Spleen (tissue), 13 donors: ENCODE measurements at places on chromosomes 1 and 21. TPM values are rescaled to one million over a fixed set of nuclear protein-coding genes. Genes with fewer than 3 reads are reported as not detected.

DNA sequence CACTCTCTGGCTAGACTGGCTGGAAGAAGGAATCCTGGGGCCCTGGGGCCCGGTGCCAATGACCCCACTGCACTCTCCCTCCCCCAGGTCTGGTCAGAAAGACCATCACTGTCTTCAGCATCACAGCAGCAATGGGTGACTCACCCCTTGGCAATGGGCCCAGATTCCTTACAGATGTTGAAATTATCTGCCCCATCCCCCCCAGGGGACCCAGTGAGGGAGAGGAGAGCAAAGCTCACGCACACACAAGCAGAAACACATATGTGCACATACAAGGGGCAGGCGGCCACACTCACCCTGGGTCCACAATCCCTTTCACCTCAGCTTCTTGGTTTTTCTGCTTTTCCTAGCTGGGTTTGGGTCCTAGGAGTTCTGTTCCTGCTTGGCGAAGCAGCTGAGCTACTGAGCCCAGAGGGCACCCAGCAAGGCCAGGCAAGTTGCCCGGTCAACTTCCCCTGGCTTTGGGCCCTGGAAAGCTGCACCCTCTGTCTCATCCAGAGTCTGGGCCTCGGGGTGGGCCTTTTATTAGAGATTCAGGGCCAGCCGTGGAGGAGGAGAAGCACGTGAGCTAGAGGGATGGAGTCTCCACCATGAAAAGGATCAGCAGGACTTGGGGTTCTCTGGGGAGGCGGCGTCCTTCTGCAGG, 2.6 kb downstream of the COL16A1 start:
- DNase-seq, result no peak

DNA sequence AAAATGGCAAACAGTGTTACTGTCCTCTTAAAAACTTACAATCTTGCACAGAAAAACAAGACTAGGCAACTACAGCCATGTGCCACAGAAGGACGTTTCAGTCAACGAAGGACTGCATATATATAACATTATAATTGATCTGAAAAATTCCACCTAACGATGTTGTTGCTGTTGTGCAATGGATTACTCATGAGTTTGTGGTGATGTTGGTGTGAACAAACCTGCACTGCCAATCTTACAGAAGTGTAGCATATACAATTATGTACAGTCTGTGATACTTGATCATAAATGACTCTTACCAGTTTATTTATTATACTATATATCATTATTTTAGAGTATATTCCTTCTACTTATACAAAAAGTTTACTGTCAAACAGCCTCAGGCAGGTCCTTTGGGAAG, 6.8 kb upstream of the VAMP4 start:
- no peak for DNase-seq

GRCh38 chr1:91603409-91603808, 102.8 kb downstream of the CDC7 start:
- no peak for DNase-seq

- no peak for DNase-seq
Measured at GRCh38 chr1:58308206-58308605, 238.3 kb downstream of the OMA1 start.

DNA sequence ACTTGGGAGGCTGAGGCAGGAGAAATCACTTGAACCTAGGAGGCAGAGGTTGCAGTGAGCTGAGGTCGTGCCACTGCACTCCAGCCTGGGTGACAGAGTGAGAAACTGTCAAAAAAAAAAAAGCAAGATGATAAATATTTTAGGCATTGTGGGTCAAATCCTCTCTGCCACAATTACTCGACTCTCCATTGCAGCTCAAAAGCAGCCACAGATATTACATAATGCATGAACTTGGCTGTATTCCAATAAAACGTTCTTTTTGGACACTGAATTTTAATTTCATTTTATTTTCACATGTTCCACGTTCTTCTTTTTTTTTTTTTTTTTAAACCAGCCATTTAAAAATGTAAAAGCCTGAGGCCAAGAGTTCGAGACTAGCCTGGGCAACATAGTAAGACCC, 69.4 kb downstream of the TCP10L start:
- no peak for DNase-seq

DNA sequence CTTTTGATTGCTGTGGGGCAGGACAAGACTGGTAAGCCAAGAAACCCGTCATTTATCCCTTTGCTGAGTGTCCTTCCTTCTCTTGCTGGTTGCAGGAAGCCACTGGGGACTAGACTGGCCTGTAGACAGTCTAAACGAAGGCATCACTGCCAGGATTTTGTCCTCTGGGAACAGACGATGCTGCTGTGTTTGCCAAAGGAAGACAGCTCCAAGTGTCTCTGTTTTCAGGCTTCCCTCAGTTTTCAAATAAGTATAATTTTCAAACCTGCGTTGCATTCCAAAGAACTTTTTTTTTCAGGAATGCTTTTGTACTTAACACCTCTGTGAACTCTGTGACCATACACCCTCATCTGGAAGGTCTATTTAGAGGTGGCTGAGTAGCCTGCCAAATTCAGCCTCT, 269.4 kb downstream of the HLX start:
- DNase-seq, result no peak

- DNase-seq, result no peak
Measured at GRCh38 chr1:170741678-170742077, 77.7 kb downstream of the PRRX1 start.

- no peak for DNase-seq
Measured at GRCh38 chr1:245264226-245264625, 109.4 kb downstream of the KIF26B start.

DNA sequence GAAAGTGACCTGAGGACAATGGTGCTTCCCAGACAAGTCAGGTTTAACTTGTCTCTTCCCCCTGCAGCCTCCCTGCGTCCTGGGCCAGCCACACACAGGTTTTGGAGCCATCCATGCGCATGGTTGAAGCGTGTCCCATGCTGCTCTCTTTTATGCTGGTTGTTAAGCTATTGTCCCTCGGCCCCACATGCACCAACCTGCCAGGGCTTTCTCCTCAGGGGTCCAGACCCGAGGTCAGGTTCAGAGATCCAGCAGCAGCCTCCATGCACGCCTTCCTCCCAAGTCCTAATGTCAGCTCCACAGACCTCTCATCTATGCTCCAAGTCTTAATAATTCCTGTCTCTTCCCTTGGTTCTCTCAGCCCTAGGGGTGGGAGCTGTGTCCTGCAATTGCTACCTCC, 1.6 kb downstream of the ABCA4 start:
- peak; percentile 47 for DNase-seq

- no peak for DNase-seq
Measured at GRCh38 chr1:69421286-69421685, 146.4 kb upstream of the LRRC7 start.

GRCh38 chr1:117205368-117205767, 5.4 kb downstream of the VTCN1 start:
- DNase-seq, result no peak

- DNase-seq, result no peak
Measured at GRCh38 chr1:1567891-1568291, 6.8 kb downstream of the SSU72 start.

DNA sequence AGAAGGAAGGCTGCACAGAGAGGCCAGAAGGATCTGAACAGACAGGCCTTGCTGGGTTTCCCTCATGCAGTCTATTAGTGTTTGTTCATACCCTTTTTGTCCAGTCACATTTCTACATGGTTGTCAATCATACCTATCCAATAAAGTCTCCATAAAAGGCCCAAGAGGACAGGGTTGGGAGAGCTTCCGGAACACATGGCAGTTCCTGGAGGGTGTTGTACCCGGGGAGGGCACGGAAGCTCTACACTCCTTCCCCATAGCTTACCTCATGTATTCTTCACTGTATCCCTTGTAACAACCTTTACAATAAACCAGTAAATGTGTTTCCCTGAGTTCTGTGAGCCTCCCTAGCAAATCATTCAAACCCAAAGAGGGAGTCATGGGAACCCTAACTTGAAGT, 28.0 kb downstream of the MCOLN2 start:
- no peak for DNase-seq

GRCh38 chr1:185581961-185582725, 152.0 kb upstream of the HMCN1 start:
- DNase-seq, result no peak

DNA sequence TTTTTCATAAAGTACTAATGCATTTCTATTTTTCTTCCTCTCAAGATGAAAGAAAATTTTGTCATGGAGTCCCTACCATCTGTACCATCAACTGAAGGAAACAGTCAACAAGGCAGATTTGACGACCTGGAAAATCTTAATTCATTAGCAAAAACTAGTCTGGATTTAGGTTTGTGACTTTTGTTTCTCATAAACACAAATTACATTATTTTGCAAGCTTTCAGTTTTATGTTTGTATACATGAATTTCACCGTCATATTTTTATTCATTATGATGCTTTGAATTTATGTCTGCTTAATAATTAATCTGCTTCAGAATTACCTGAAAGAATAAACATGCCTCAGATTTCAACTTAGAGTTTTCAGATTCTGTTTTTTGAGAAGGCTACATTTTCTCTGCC, 132.9 kb downstream of the PATJ start:
- no peak for DNase-seq

DNA sequence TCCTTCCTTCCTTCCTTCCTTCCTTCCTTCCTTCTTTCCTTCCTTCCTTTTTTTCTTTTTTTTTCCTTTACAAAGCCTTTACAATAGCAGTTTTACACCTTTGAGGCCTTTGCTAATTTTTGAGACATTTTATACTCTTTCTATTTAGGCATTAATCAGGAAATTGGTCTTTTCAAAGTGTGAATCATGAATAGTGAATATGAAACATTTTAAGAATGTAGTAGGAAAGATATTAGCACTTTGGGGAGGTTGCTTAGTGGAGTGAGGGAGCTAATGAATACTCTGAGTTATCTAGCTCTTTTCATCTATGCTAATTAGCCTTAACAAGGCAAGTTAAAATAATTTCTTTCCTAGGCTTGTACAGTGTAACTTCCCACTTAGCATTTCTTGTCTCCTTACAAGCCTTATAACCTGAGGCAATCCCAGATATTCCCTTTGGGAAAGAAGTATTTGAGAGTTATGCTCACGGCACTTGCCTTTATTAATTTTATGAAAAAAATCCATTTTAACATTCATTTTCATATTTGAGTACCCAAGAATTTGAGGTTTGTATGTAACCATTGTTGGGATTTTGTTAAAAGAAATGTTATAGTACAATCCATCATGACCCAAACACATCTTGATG, 122.6 kb downstream of the NTNG1 start:
- no peak for DNase-seq

- peak; percentile 85 for DNase-seq
Measured at GRCh38 chr1:24289937-24290595, 29.1 kb upstream of the GRHL3 start.

- peak; percentile 74 for DNase-seq
Measured at GRCh38 chr1:159076438-159077119, at the start of gene AIM2. Gene AIM2 (minus strand): TSS chr1:159076766. CDS start chr1:159073499, 3,267 bp downstream.

GRCh38 chr21:17786071-17786850, 32.9 kb downstream of the C21orf91 start:
- DNase-seq, result peak; percentile 78

DNA sequence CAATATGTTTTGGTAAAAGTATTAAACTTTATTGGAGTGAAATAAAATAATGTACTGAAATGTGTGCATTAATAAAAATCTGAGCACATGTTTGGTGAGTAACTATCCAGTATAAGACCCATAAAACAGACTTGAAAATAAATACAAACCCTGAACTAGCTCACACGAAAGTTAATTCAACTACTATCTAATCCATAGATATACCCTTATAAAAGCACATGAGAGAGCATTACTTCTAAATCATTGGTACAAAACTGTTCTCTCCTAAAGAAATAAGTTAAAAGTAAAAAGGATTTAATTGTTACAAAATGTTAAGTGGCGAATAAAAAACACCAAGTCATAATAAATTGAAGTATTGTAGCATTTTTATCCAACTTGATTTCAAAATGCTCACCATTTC, 295.6 kb downstream of the PTPRC start:
- DNase-seq, result no peak

DNA sequence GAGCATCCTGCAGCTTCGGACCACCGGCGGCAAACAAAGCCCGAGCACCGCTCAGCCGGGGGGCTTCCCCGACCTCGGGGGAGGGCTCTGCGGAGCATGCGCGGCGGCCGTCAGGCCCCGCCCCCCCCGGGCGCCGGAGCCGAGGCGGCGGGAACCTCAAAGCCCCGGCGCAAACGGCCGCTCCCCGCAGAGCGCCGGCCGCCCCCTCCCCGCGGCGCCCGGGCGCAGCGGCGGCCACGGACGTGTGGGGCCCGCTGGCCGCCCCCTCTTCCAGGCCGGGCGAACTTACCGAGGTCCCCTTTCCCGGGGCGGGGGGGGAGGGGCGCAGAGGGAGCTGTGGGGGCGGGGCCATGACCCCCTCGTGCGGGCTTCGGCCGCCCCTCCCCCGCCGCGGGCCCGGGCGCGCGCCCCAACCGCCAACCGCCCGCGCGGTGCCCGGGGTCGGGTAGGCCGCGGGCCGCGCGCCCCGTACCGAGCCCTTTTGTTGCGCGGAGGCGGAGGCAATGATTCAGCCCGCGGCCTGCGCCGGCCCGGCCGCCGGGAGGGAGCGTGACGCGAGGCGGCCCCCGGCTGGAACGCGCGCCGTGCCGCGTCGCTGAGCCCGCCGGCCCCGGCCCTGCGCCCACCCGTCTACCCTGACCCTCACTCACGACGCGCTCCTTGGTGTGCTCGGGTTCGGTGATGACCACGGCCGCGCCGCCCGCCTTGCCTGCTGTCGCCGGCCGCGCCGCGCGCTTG, 1.7 kb downstream of the RCC2 start:
- peak; percentile 91 for DNase-seq

GRCh38 chr1:89351597-89352311, 12.1 kb upstream of the GBP6 start:
- no peak for DNase-seq

DNA sequence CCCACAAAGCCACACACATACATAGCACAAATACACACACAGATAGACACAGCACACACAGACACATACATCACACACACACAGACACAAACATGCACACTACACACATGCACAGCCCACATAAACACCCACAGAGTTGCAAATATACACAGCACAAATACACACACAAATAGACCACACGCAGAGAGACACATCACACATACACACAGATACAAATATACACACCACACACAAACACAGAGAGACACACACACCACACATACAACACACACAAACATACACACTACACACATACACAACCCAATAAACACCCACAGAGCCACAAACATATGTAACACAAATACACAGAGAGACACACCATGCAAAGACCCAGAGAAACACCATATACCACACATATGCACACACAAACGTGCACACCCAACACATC, 154.9 kb downstream of the GLUL start:
- no peak for DNase-seq

GRCh38 chr1:218846181-218846580, 327.5 kb upstream of the LYPLAL1 start:
- no peak for DNase-seq

TNFRSF8 gene
- 2.3 TPM for total RNA-seq

OR2T35 gene
- total RNA-seq, result 0.52 TPM

C4BPB gene
- 1.1 TPM for total RNA-seq

S100B gene
- total RNA-seq, result 22.1 TPM

GBP4 gene
- total RNA-seq, result 28.3 TPM

CLCNKB gene
- total RNA-seq, result not detected

SLAMF6 gene
- 35.0 TPM for total RNA-seq
